ENCODE measurements at places on chromosomes 2 and 18.

DNA sequence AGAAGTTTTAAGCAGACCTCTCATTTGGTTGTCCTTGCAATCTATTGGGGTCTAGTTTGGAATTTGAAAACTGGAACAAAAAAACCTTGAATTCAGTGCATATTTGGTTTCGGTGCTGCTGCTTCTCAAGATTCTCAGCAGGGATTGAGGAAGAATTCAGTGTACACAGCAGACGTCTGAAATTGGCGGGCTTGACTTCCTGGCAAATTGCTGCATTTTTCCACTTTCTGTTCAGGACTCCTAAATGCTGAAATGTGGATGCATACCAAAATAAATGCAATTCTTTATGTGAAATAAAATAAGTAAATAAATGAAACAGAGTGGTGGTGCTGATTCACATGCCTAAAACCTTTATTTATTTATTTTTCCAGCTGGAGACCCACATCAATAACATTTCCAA, 332.4 kb upstream of the KYNU start:
- no peak for DNase-seq

- peak; percentile 18 for DNase-seq
Measured at GRCh38 chr2:15158100-15158499, 403.0 kb downstream of the NBAS start.

GRCh38 chr18:13376841-13377351, 158.3 kb downstream of the LDLRAD4 start:
- DNase-seq, result no peak

DNA sequence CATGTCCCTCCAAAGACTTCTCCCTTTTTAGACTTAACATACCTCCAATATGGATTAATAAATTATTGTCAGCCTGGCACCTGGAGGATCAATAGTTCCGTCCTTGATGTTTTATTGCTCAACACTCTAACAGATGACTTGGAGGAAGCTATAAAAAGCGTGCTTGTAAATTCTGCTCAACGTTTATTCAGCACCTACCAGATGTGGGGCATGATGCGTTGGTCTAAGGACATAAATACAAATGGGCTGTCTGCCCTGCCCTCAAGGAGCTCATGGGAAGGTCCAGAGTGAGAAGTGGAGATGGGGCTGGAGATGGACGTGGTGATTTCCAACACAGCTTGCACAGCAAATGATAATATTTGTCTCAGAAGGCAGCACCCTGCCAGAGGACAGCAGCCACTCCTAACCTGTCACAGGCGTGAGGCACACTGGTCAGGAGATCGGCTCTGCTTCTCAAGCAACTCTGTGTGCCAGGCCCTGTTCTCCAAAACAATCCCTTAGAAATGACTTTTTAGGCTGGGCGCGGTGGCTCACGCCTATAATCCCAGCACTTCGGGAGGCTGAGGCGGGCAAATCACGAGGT, 25.5 kb upstream of the ZCCHC2 start:
- no peak for DNase-seq

GRCh38 chr2:217868911-217869334, 133.9 kb downstream of the TNS1 start:
- DNase-seq, result no peak

GRCh38 chr2:170885130-170885791, 43.8 kb upstream of the GORASP2 start:
- DNase-seq, result no peak

GRCh38 chr2:147523415-147523814, 321.4 kb upstream of the ACVR2A start:
- DNase-seq, result no peak

GRCh38 chr2:150900913-150901312, 360.8 kb downstream of the RBM43 start:
- DNase-seq, result no peak

- DNase-seq, result no peak
Measured at GRCh38 chr18:38619129-38619528, 1053.5 kb upstream of the CELF4 start.

DNA sequence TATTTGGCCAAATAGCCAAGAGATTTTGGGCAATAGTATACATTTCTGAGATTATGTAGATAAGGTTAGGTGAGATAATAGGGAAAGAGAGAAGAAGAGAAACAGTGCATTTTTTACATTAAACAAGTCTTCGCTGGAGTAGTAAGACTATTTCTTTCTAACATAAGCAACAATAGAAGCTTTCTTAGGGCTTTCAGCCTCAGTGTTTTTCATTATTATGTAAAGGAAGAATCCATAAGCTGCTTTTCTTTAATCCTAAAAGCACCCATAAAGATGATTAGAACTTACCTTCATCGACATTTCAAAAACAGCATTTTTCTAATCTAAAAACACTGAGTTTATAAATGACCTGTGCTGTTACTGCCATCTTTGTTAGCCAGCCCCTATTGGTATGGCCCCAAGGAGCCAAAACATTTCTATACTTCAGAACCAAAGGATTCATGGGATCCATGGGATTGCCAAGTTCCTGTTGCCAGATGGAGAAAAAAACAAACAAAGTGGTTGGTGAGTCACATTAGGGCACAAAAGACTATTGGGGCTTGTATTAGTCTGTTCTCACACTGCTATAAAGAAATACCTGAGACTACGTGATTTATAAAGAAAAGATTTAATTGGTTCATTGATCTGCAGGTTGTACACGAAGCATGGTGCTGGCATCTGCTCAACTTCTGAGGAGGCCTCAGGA, 88.2 kb downstream of the SCG2 start:
- DNase-seq, result no peak

GRCh38 chr2:208047840-208048239, 22.5 kb upstream of the PLEKHM3 start:
- no peak for DNase-seq

GRCh38 chr18:45342166-45342565, 273.1 kb upstream of the SLC14A2 start:
- no peak for DNase-seq

DNA sequence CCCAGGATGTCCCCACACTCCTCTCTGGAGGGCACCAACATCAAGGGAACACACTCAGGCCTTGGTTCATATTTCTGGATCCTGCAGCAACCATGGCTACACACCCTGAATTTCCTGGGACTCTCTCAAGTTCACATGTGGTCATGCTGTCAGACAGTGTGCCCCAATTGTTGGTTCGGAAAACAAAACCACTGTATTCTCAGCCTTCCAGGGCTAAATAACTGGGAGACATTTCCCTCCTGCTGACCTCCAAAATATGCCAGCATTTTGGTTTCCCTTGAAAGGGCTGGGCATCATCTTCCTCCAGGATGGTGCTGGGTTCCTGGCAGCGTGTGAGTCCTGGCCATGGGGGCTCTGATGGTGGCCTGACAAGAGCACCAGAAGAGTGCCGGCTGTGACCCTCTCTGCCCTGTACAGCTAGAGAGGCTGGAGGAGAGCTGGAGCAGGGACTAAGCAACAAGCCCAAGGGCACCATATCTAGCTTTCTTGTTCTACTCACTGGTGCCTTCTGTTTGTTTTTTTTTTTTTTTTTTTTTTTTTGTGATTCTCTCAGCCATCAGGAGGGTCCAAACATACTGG, 37.5 kb upstream of the WIPF1 start:
- no peak for DNase-seq

DNA sequence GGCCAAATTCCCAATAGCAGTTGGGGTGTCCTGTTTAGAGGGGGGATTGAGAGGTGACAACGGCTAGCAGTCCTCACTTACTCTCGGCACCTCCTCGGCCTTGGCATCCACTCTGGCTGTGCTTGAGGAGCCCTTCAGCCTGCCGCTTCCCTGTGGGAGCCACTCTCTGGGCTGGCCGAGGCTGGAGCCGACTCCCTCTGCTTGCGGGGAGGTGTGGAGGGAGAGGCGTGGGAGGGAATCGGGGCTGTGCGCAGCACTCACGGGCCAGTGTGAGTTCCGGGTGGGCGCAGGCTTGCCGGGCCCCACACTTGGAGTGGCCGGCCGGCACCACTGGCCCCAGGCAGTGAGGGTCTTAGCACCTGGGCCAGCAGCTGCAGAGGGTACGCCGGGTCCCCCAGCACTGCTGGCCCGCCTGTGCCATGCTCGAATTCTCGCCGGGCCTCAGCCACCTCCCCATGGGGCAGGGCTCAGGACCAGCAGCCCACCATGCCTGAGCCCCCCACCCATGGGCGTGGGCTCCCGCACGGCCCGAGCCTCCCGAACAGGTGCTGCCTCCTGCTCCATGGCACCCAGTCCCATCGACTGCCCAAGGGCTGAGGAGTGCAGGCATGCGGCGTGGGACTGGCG, 705.9 kb upstream of the ZNF804A start:
- DNase-seq, result no peak

- no peak for DNase-seq
Measured at GRCh38 chr2:178994264-178994663, 55.7 kb downstream of the CCDC141 start.

DNA sequence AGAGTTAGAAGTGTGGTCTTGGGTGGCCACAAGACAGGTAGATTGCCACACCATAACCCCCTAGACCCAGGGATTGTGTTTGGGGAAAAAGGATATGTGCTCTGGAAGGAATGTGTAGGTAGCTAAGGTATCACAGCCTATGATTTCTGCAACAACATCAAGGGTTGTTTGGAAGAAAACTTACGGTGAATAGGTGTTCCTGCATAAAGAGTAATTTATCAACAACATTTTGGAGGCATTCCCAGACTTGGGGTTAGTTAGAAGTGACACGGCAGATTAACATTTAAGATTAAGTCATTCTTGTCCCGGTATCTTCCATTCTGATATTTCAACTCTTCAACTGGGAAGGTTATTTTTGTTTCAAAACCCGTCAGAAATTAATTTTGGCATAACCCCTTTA, 65.5 kb downstream of the SPP2 start:
- no peak for DNase-seq

DNA sequence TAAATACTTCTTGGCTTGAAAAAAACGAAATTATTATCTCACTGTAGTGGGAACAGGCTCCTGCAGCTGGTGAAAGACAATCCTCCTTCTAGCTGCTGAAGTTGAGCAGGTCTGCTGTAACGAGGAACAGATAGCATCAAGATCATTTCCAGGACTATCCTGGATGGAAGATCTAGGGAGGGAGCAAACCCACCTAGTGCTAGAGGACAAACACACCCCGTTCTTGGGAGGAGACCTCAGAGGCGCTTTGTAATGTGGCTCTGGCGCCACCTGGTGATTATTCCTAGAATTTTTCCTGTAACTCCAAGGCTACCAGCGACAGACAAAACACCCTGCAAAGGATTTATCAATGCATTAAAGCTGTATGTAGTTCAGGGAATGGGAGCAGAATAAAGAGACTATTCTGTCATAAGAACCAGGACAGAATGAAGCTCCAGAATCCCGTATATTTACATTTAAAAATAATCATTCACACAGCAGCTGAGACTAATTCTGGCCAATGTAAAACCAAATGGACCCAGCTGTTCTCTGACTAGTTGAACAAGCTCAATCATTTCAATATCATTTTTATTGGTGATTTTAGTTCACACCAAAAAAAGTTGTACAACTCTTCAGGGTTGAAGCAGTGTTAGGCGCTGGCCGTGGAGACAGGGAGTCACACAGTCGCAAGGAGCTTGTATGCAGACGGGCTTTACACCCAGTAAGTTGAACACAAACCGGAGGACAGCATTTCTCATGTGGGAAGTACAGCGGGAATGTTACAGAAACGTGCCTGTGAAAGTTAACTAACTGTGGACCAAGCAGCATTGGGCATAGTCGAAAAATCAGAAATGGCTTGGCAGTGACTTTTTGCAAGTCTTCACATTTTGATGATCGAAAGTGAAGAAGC, 290.3 kb downstream of the TRIB2 start:
- DNase-seq, result peak; percentile 35

GRCh38 chr18:48358868-48359267, 50.3 kb downstream of the ZBTB7C start:
- no peak for DNase-seq

- no peak for DNase-seq
Measured at GRCh38 chr2:33085646-33086045, 138.9 kb downstream of the LTBP1 start.
